ENCODE measurements at places on chromosomes 4 and X.
A peak's percentile ranks its signal among the peaks of the same experiment; 100 is the strongest.

DNA sequence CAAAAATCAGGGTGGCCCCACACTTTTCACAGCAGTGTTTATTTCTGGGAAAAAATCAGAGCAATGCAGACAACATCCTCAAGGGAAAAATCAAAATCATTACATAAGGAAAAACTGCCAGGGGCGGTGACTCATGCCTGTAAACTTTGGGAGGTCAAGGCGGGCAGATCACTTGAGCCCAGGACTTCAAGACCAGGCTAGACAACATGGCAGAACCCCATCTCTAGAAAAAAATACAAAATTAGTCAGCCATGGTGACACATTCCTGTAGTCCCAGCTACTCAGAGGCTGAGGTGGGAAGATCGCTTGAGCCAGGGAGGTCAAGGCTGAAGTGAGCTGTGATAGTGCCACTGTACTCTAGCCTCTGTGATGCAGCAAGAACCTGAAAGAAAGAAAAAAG, 102.8 kb downstream of the NAF1 start:
- DNase-seq = peak; percentile 46

DNA sequence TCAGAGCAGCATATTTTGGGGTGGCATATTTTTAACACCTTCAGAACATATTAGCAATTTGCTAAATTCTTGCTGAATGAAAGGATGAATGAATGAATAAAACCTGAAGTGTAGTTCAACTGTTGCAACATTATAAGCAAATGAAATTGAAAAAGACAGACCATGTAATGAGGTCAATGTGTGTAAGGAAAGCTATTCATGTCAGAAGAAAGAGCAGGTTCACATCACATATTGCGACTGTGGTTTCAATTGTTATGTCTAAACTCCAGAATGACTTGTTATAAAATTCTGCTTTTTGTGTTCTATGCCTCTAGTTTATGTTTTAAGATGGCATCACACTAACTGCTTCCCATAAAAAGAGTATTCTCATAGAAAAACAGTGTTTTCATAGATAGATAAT, 32.9 kb upstream of the DSPP start:
- DNase-seq = no peak

DNA sequence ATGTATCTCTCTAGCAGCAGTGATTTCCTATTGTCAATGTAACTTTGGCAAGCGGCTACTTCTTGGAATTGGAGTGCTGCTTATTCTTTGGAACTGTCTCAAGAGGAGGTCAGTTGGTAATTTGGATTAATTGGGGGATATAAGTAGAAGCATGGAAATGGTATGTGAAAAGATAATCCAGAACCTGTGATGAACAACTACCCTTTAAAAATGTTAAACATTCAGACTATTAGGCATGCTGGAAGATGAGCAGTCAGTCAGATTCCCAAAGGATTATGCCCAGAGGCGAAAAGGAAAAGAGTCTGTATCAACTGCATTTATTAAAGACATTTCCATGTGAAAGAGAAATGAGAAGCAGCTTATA, 62.5 kb downstream of the SEC24D start:
- no peak for DNase-seq

DNA sequence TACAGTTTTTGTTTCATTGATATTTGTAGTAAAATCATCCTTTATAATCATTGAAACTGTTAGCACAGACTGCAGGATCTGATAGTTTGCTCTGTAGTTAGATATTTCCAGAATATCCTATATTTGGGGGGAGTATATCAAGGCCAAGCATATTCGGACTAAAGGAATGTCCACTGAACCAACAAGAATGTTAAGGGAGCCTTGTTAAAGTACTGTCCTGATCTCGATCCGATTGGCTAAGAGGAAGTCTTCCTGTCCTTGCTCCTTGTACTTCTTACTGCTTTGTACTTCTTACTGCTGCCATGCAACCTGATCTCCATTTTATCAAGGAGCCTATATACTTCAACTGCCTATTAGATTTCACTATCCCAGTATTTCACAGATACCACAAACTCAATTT, 449.3 kb downstream of the RPA4 start:
- peak; percentile 14 for DNase-seq

DNA sequence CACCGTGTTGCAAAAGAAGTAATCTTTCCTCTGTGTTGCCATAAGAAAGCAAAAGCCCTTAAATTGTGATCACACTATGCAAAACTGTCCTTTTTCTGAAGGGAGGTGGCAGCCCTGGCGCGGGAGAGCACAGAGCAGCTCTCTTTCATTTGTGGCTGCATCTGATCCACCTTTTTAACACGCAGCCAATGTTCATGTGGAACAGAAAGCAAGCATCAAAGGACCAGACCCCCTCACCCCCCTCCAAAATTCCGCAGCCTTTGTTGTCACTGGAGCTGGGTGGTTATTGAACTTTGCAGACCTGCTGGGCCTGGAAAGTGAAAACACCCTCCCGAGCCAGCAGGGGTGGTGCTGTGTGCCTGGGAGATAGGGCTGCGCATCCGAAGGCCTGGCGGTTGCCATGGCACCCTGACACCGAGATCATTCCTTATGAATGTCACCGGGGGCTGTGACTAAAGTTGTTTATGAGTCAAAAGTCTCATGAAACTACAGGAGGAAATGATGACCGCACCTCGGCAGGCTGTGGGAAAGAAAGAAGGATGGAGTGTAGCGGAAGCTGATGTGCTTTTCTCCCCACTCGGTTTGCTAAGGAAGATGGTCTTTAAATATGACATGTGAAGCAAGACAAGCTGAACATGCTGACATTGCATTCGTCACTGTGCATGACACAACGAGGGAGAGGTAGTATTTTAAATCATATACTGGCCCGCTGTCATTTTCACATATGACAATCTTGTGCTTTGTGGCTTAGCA, 367.4 kb downstream of the UNC5C start:
- peak; percentile 14 for DNase-seq

DNA sequence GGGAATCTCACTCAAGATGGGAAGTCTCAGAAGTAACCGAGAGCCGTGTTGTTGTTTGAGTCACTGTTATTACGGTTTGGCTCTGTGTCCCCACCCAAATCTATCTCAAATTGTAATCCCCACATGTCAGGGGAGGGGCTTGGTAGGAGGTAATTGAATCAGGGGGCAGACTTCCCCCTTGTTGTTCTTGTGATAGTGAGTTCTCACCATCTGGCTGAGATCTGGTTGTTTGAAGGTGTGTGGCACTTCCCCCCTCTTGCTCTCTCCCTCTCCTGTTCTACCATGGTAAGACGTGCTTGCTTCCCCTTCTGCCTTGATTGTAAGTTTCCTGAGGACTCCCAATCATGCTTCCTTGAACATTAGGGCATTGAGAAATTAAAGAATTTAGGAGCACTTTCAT, 37.0 kb downstream of the HAND2 start:
- DNase-seq = no peak

- peak; percentile 92 for DNase-seq
Observed at GRCh38 chr4:118758293-118758692, 73.1 kb downstream of the METTL14 start.

GRCh38 chrX:153780678-153781427, at the start of gene SRPK3:
Gene SRPK3 (plus strand): TSS chrX:153781041. CDS start chrX:153781087, 46 bp downstream.
- no peak for DNase-seq

- DNase-seq = no peak
Observed at GRCh38 chr4:38154681-38155588, 194.7 kb downstream of the PTTG2 start.

DNA sequence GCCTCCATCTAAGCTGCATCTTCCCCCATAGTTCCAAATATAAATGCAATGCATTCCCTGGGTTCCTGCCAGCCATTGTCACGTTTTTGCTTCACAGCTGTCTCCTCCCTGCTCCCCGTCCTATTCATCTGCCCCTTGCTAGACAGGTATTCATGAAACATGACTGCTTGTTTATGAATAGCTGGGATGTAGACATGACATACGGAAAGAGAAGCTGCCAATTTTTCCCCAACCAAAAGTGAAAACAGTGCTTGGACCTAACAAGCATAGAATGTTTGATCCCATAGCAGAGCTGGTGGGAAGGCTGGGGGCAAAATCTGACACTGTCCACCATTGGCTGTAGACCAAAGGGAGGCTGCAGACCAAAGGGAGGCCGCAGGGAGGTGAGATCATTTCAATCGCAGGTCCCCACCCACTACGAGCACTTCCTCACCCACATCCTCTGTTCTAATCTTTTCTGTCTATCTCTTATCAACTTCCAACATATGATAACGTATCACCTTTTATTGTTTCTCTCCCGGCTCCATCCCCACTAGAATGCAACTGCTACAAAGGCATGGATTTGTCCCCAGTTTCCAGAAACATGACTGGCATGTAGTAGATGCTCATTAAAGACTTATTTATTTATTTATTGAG, 8.5 kb upstream of the GYG2 start:
- DNase-seq = no peak

DNA sequence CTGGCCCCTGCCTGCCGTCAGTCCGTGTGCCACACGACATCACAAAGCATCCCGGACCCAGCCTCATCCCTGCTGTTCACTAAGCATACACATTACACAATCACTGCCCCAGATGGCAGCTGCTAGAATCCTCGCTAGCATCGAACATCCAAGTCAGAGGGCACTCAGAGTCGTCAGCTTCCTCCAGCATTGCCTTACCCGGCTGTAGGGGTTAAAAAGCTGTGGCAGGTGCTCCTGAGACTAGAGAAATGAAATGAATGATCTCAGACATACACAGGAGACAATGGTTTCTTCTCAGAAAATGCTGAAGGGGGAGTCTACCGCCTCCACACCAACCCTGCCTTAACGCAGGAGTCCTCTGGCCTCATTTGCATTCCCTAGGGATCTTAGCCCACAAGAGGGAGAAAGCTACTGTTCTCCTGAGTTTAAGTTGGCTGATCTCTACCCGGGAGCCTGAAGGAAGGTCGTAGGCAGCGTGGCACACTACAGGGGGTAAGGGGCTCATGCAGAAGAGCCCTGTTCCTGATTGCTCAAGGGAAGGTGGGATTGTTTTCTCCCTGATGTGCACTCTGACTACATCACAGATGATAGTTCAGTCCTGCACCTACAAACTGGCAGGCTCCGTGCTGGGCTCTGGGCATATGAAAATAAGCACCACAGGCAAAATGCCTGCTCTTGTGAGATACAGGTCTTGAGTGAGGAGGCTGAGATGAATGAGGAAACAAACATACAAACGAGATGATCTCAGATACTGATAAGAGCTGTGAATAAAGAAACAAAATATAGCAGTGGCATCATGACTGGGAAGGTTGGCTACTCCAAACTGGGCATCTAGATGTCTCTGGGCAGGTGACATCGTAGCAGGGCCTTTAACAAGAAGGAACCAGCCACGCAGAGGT, 2.6 kb upstream of the KIAA0232 start:
- no peak for DNase-seq

DNA sequence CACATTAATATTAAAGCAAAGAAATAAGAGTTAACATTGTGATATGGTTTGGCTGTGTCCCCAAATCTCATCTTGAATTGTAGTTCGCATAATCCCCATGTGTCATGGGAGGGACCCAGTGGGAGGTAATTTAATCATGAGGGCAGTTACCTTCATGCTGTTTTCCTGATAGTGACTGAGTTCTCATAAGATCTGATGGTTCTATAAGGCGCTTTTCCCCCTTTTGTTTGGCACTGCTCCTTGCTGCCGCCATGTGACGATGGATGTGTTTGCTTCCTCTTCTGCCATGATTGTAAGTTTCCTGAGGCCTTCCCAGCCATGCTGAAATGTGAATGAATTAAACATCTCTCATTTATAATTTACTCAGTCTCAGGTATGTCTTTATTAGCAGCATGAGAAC, 153.8 kb upstream of the GALNT7 start:
- DNase-seq = no peak

DNA sequence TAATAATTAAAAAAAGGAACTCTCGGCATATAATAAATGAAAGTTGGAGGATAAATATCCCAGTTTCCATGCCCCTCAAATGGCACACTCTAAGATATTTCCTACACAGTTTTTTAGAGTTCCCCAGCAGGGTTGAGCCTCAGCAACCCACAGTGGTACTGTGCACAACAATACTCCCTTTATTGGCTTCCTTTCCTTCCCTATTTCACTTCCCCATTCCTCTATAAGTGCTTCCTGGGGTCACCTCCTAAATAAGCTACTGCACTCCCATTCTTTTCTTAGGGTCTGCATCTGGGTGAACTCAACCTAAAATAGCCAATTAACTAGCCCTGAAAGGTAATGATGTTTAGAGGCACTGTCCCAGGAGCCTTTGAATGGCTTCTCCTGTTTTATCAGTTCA, 76.4 kb upstream of the NHS start:
- DNase-seq = no peak

DNA sequence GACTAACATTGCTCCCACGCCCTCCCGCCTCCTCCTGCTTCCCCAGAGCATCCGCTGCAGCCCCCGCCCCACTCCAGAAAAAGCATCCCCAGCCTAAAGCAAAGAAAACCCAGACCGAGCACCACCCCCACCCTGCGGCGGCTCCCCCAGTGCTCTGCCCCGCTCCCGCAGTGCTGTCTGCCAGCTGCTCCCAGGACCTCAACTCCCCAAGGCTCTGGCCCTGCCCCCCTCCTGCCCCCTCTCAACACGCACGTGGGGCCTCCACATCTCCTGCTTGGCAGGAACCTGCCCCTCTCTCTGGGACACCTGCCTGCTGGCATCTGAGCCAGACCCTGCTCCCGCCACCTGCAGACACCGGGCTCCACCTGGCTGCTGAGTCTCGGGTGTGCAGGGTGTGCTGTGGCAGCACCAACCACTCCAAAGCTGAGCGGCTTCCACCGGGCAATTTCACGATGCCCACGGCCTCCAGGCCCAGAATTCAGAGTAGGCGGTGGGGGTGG, 79.4 kb downstream of the FAM53A start:
- DNase-seq = no peak

- DNase-seq = no peak
Observed at GRCh38 chrX:96464880-96465558, 219.6 kb upstream of the DIAPH2 start.

- no peak for DNase-seq
Observed at GRCh38 chrX:13103188-13103913, 58.9 kb upstream of the FAM9C start.

DNA sequence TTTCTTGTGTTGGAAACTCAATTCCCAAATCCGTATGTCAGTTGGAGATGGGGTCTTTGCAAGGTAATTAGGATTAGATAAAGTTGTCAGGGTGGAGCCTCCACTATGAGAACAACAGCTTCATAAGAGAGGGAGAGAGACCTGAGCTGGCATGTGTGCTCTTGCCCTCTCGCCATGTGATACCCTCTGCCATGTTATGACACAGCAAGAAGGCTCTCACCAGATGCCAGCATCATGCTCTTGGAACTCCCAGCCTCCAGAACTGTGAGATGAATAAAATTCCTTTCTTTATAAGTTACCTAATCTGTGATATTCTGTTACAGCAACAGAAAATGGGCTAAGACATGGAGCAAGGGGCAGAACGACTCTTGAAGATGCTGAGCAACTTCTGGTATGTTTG, 201.9 kb upstream of the BOD1L1 start:
- DNase-seq = peak; percentile 7

GRCh38 chr4:121219227-121219626, 55.1 kb upstream of the TNIP3 start:
- peak; percentile 55 for DNase-seq
